Tibial artery (tissue), 4 donors: ENCODE measurements at places on chromosomes 5 and 9.

DNA sequence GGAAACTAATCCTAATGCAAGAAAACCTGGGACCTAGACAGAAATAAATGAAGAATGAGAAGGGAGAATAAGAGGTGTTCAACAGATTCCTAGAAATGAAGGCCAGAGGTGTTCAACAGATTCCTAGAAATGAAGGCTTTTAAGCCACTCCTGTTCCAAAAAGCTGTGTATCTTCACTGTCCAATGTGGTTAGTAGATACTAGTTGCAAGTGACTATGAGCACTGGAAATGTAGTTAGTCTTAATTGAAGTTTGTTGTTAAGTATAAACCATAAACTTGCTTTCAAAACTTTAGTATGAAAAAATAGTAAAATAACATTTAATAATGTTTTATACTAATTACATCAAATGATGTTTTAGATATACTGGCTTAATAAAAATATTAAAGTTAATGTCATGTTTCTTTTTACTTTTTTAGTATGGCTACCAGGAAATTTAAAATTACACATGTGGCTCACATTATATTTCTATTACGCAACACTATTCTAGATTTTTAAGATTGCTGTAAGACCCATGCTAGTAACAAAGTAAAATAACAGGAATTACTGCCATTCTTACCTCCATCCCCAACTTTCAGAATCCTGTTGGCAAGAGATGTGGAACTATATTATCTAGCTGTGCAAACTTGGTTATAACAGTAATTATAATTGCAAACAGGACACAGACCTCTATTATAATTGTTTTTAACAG lies 57.5 kb downstream of the RICTOR start:
- no peak for DNase-seq

DNA sequence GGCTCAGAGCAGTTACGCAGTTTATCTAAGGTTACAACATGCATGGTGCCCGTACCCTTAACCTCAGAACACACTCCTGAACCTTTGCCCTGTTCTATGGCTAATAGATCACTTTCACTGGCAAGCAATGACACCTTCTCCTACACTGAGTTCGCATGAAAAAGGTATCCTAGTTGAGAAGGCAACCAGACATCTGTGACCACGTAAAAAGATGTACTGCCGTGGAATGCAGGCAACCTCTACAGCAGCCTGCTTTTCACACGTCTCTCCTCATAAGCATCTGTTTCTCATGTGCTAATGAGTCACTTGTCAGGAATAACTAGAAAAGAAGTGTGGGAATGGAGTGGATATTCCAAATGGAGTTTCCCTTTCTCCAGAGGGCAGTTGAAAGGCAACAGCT lies 71.4 kb downstream of the FBXO38 start:
- DNase-seq = no peak

DNA sequence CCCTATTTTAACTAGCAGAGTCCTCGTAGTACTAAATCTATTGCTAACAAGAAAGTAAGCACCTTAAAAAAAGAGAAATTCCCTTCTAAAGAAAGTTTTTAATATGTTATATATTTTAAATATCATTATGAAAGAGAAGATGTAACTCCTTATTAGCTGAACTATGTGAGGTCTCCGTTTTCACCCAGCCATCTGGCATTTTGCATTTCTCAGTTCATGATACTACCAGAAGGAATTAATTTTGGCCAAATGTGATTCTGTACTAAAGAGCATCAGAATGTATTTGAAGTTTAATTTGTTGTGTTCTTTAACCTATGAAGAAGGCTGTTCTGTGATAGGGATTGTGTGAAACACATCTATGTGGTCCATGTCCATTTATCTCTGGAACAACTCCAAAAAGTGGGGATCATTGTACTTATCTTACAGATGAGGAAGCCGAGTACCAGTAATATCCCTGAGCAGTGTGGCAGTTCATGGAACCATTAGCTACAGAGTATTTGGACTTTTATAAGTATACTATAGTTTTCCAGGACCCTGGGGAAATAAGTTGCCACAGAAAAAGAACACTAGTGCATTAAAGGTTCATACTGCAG lies 29.8 kb downstream of the TNFAIP8 start:
- DNase-seq = no peak

GRCh38 chr5:177508837-177509236 lies 789 bp downstream of the DOK3 start:
- no peak for DNase-seq

- DNase-seq = no peak
Observed at GRCh38 chr5:143197260-143197656, 206.2 kb downstream of the NR3C1 start.

GRCh38 chr5:153632748-153633290 lies 142.3 kb downstream of the GRIA1 start:
- DNase-seq = no peak

GRCh38 chr9:21443849-21444625 lies 3.8 kb downstream of the IFNA1 start:
- DNase-seq = no peak

- no peak for DNase-seq
Observed at GRCh38 chr5:135671966-135672365, 93.2 kb upstream of the CXCL14 start.

- no peak for DNase-seq
Observed at GRCh38 chr5:42005561-42006153, 80.6 kb downstream of the FBXO4 start.

DNA sequence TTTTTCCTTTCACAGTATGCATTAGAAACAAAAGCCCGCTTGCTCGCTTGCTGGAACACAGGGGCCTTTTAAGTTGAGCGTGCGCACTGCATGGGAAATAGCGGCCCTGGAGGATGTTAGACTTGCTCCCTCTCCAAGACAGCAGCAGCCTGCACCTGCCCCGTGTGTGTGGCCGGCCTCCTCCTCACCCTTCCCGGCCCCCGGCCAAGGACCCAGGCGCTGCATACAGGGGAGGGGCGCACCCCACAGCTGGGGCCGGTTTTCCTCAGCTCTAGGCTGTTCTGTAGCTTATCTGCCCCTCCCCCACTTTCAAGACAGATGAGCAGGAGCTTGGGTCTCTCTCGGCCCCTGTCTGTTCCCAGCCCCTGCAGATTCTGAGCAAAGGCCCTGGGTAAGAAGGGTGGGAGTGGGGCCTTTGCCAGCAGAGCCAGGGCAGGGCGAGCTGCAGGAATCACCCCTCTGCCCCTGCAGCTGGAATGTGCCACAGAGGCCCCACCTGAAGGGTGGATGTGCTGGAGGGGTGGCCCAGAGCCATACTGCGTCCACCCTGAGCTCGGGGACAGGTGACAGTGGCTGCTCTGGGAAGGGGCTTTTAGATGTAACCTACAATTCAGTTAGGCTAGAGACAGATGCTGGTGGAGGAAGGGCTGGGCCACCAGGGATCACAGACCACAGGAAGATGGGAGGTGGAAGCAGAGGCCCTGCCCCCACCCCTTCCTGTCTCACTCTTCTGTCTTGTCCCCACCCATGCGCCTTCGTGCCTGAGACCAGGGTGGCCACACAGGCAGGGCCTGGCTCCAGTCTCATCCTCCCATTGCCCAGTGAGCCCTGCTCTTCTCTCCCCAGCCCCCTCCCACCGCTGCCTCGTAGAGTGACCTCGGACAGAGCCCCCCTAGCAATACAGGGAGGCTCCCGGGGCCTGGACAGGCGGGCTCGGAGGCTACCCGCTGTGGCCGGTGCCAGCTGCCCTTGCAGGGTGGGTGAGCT lies 132.4 kb downstream of the DAB2IP start:
- DNase-seq = peak; percentile 53

- no peak for DNase-seq
Observed at GRCh38 chr5:154352960-154353548, 92.7 kb upstream of the SAP30L start.

DNA sequence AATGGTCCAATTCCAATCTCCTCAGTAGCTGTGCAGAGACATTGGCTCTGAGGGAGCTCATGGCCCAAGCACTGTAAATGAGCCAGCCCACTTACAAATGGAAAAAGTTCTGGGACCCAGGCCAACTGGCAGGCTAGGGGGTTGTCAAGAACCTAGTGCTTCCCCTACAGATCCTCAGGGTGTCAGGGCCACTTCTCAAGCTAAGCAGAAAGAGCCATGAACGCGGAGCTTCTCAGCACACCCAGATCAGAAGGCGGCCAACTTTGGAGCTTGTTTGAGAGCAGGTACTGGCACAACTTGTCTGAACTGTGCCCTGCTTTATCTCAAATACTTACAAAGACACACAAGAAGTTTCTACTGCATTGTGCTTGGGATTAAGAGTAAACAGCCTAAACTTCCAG lies 17.5 kb downstream of the TLE1 start:
- DNase-seq = peak; percentile 82

GRCh38 chr5:24804221-24804681 lies 159.5 kb upstream of the CDH10 start:
- no peak for DNase-seq
